Stimulated activated CD4-positive, alpha-beta T cell treated with anti-CD3 and anti-CD28 coated beads, Interleukin-12 subunit alpha, Interleukin-12 subunit beta, amount 100 ng/mL, for 24 hours (primary cell): ENCODE measurements at places on chromosomes 5 and 9.

DNA sequence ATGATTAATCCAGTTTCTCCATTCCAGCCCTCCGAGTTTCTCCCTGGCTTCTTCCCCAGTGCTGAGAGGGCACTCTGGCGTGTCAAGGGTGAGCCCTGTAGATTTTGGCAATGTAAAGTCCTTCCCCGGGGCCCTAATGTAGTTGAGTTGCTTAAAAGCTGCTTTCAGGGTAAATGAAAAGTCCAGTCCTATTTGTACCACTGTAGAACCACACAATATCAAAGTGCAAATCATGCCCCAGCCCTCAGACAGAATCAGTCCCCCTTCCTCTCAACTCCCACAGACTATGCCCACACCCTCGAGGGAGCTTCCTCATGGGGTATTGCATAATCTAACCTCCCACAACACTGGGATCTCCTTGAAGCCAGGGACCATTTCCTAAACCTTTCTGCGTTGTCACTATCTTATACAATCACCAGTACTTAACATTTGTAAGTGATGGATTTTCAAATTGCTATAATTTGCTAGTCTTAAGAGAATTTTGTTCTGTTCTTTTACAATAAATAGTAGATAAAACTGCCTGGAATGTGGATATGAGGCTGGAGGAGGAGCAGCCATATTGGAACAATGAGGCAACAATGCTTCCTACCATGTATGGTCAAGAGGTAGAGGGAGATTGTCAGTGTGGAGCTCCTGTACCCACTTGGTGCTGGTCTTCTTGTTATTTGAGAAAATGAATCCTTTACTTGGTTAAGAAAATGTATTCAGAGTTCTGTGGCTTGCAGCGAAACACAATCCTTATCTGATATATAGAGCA lies 34.4 kb downstream of the ZNF366 start:
- no peak for DNase-seq

DNA sequence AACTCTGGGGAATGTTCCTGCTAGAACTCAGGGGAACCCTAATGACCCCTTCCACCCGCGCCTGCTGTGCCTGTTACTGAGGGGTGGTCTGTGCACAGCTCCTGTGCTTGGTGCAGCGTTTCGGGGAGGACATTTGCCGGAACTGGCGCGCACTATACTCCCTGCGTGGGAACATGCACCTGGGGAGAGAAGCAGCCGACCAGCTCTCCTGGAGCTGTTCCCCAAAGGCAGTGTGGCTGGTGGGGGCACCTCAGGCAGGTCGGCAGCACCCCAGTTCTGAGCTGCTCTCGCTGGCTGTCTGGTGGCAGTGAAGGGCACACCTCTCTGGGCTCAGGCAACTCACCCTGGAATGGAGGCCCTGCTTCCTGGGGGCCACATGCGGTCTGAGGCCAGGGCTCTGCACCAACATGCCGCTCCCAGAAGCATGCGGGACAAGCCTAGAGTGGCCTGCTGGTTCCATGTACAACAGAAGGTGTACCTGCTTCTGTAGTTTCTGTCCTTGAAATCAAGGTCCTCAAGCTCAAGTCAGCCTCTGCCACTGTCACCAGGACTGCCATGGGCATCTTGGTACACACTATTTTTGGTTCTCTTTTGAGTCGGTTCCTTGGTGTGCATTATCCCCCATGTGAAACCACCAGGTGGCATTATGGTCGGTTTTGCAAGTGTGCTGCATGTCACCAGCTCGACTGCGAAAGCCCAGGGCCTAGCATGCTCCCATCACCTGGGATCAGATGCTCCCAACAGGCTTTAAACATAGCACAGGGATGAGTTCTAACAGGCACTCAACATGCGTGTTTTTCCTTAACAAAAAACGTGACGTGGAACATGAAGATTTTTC lies 7.8 kb upstream of the MRNIP start:
- peak; percentile 17 for DNase-seq

DNA sequence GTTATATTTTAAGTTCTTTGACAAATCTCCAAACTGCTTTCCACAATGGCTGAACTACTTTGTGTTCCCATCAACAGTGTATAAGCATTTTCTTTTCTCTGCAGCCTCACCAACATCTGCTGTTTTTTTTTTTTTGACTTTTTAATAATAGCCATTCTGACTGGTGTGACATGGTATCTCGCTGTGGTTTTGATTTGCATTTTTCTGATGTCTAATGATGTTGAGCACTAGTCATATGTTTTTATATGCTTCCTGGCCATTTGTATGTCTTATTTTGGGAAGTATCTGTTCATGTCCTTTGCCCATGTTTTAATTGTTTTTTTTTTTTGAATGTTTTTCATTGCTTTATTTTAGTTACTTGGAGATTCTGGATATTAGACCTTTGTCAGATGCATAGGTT lies 196.6 kb downstream of the PLK2 start:
- no peak for DNase-seq

GRCh38 chr9:137079401-137079787 lies 2.1 kb downstream of the UAP1L1 start:
- DNase-seq, result no peak

- no peak for DNase-seq
These were observed 1.5 kb upstream of the GFRA3 start for GRCh38 chr5:138275895-138276294.

DNA sequence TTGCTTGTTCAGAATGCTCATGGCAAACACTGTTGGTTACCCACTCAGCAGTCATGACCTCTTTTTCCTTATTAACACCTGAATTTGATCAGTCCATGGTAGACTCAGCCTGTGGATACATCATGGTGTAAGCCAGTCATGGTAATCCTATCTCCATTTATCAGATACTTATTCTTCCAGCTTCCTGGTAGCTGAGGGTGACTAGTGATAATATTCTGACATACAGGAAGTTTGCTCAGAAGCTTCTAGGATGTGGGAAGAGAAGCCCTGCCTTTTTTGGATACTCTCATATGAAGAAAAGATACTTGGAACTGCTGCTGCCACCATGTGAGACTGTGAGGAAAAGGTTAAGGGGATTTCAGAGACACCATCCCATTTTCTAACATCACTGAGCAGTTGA lies 7.3 kb downstream of the GDA start:
- no peak for DNase-seq

DNA sequence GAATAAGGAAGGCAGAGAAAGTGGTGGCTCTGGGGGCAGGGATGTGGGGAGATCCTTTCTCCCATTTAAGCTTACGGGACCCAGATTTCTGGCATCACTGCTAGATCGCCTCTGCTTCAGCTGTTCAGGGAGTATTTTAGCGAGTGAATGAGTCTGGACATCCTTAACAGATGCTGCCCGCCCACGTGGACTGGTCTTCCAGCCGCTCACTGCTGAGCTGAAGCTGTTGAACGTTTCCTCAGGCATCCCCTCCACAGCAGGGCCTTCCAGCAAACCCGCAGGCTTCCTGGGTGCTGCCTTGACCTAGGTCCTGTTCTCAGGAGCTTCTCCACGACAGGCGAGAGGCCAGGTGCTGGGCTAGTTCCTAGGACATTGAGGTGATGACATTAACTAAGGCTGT lies 144.4 kb upstream of the EFNA5 start:
- no peak for DNase-seq

GRCh38 chr9:115373710-115374045 lies 255.7 kb upstream of the TNC start:
- DNase-seq, result no peak
